ENCODE measurements at places on chromosomes 11 and 22.

DNA sequence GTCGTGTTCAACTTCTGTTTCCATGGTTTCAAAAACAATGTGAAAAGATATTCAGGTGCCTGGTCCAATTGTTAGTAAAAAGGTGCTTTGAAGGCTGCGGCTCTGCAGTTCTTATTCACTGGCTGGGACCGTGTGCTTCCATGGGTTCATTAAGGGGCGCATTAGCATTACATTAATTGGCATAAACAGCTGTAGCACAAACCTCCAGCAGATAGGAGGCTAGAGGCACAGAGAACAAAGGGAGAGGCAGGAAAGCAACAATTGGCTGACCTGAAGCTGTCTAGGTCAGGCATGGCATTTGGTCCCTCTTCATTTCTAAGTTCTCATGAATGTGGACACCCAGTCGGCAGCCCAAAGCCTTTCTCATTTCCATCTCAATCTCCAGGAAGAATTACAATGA, 16.6 kb downstream of the PAK1 start:
- no peak for DNase-seq

- no peak for DNase-seq
These were observed 1147.1 kb upstream of the TENM4 start for GRCh38 chr11:80587906-80588305.

DNA sequence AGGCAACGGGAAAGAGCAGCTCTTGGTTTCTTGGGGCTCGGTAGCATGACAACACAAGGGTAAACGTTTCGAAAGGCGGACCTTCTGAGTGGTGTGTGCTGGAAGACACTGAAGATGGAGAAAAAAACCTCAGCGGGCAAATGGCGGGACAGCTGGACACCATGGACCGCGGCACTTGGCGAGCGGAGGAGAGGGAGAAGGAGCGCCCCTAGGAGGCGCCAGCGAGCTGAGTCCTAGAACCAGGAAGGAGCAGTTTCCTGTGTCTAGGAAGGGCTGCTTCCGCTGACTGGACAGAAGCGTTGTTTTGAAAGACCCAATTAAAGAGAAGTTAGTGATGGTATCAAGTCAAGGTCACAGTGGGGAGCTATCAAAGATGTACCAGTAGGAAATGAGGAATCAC, 44.0 kb upstream of the OPCML start:
- DNase-seq: no peak

GRCh38 chr11:104581246-104581980, 316.8 kb downstream of the CASP12 start:
- no peak for DNase-seq

DNA sequence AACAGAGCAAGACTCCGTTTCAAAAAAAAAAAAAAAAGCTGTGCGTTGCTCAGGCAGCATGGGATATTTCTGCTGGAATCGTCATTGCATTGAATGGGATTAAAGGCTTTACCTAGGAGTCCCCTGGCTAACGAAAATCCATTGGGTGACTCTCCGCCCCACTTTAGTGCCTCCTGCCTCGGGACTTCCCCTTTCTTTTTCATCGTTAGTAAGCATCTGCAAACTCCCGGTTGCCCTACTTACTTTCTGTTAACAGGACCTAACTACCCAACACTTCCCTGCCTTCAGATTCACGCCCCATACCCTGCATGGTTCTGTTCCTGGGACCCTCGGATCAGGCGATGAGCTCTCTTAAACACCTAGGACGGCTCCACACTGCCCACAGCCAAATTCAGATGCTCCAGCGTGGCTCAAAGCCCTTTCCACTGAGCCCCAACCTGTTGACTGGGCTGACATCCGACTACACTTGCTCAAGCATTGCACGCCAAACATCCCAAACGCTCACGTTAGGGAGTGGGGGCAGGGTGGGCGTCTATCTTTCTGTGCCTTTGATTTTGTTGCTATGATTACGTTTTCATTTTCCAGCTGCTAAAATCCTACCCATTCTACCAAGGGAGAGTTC, 143.8 kb downstream of the ST3GAL4 start:
- DNase-seq: no peak

Data from HFF-Myc (cell line).